ENCODE measurements at places on chromosomes 2 and 18. TPM values are rescaled to one million over a fixed set of nuclear protein-coding genes. Genes with fewer than 3 reads are reported as not detected.

FBXO15 gene
- polyA plus RNA-seq = 0.57 TPM

COL3A1 gene
- 5,984 TPM for polyA plus RNA-seq

DYNC2LI1 gene
- polyA plus RNA-seq = 14.9 TPM

KIAA2012 gene
- polyA plus RNA-seq = 0.19 TPM

DNA sequence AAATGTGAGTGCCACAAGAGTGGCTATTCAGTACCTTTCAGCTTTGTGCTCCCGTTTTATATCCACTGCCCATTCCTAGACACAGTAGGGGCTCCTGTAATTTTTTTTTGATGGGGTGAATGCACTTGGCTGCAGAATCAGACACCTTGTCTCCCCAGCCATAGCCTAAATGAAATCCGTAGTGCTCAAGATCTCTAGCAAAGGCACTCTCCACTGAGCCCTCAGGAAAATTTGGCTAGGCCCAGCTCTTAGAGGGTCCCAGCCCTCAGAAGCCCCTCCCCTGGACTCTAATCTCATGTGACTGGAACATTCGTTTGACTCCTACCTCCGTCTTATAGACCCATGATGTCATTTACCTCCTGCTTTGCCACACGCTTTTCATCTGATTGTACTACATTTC is 323.9 kb downstream of the SMAD2 start:
- DNase-seq = no peak

DNA sequence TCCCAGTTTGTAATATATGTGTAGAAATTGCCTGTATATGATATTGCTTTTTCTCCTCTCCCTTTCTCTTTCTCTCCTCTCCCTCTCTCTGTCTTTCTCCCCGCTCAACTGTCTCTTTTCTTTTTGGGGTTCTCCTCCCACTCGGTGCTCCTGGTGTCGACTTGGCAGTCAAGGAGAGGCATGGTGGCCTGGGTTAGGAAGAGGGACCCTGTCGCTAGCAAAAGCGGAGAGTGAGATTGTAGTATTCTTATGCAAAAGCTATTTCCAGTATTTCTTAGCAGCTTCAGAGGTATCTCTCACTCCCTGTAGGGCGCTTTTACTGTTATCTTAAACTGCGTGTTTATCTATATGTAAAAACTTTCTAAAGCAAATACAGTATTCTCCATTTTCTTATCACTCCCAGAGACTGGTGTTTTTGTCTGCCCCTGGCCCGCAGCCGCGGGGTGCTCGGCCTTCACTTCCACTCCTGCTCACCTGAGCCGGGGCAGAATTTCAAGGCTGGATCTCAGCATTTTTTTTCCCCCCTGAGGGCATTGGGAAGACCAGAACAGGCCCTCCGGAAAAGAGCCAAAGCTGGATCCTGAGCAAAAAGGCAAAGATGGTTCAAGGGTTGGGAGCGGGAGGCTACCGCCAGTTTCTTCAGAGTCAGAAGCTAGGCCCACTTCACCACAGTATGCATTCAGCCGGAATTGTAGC is 4.3 kb downstream of the SIX3 start:
- DNase-seq = no peak

- DNase-seq = no peak
These were observed 61.1 kb upstream of the LPIN2 start for GRCh38 chr18:3074087-3074486.

- DNase-seq = no peak
These were observed 91.6 kb upstream of the SMAD2 start for GRCh38 chr18:48022021-48022420.

DNA sequence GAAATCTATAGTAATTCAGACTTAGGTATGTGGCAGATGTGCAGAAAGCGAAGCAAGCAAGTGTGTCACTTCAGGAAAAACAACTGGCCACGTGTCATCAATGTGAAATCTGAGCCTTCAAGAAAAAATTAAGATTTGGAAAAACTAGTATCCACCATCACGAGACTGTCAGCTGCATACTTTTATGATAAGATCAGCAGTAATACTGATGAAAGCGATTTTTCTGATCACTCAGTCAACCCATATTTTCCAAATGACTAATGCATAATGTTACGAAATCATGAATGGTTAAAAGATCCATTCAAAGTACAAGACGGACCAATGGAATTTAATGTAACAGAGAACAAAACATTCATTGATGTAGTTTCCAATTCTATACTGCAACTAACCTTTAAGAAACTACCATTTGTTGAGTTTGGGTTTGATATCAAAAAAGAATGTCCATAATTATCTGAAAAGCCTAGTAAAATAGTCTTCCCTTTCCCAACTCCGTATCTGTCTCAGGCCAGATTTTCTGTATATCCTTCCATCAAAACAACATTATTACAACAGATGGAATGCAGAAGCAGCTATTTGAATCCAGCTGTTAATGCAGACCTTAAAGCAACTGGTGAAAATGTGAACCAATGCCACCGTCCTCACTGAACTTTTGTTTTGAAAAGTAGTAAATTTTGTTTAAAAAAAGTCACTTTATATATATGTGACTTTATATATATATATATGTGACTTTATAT is 17.0 kb upstream of the BCL2 start:
- peak; percentile 43 for DNase-seq

GRCh38 chr18:32056613-32057358 is 34.9 kb upstream of the RNF138 start:
- DNase-seq = no peak

GRCh38 chr2:145690183-145690778 is 1170.4 kb upstream of the ZEB2 start:
- no peak for DNase-seq

DNA sequence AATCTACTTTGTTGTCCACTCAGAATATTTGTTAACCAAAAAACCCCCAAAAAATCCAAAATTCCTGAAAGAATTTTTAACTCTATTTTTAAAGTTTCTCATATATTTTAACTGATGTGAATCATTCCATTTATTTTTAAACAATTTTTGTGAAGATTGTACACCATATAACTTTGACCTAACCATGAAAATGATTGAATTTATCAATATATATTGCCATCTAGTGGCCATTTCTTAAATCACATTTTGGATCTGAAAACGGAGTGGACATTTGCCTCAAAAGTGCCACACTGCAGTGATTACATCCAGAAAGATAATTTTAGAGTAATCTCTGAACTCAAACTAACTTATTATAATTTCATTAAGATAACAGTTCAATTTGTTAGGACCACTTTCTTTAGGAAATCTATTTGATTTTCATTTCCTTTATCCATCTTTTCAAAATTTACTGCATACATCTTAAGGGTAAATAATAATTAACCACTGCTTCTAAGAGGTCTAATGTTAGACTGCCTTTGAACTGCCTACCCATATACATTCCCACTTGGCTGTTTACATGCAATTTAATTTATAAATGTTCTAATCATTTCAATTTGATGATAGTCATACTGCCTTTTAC is 71.1 kb downstream of the DSC3 start:
- peak; percentile 18 for DNase-seq

DNA sequence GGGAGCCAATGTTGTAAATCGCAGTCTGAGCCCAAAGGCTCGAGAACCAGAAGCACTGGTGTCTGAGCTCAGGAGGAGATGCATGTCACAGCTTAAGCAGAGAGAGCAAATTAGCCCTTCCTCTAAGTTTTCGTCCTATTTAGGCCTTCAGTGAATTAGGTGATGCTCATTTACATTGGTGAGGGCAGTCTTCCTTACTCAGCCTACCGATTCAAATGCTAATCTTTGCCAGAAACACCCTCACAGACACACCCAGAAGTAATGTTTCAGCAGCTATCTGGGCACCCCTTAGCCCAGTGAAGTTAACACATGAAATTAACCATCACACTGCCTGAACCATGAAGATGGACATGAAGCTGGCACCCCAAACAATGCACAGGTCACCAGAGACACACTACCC is 385.1 kb downstream of the STK39 start:
- no peak for DNase-seq

DNA sequence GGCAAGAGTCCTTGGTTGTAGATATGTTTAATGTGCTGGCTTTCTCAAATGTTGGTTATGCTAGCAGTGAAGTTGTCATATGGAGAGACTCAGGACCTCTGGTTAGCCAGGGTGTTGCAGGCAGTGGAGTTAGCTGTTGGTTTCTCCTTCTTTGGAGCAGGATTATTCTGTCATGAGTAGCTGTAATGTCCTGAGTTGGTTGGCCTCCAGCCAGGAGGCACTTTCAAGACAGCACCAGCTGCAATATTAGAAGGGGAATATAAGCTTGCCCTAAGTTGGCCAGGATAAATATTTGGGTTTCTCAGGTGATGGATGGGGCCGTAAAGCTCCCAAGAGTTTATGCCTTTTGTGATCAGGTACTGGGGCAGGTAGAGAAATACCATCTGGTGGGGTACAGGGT is 65.5 kb downstream of the MSTN start:
- no peak for DNase-seq

DNA sequence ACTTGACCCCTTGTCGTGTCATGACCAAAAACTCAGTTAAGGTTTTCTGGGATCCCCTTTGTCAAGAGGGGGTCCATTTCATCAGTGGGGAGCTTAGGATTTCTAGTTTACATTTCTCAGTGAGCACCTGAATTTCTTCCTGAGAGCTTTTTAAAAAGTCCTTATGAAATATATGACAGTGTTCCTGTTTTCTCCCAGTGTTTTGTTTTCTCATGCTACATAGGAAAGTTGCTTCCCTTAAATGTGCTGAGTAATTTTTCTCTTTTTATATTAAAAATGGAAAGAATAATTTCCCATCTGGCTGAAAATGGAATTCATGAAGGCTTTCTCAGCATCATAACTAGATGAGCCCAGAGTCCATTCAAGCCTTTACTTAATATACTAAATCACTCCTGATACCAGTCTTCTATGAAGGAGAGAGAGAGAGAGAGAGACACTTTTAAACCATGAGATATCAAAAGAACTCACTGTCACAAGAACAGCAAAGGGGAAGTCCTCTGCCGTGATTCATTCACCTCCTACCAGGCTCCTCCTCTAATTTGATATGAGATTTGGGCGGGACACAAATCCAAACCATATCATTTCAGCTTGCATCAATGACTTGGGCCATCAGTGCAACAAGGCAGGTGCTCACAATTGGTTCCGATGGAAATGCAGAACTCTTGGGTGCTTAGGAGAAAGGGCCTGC is 61.1 kb downstream of the XRCC5 start:
- no peak for DNase-seq

DNA sequence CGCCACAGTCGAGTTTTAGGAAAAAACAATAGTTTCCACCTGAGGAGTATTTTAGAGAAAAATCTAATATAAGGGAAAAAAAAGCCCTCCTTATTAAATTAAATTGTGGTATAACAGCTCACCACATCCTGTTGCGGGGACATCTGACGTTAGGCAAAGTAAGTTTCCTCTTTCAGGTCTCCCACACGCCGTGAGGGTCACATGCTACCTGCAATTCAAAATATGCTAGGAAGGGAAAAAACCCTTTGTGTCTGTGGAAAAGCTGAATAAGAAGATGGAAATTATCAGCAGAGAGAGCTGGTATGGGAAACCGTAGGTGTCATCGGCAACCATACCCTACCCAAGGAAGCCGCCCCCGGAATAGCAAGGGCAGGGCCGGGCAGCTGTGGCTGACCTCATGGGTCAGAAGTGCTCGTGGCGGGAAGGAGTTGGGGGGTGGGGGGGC is 128.0 kb downstream of the NFATC1 start:
- DNase-seq = no peak

GRCh38 chr2:166841152-166841551 is 47.1 kb upstream of the XIRP2 start:
- DNase-seq = no peak

GRCh38 chr2:7061921-7062320 is 144.7 kb downstream of the RNF144A start:
- DNase-seq = no peak

DNA sequence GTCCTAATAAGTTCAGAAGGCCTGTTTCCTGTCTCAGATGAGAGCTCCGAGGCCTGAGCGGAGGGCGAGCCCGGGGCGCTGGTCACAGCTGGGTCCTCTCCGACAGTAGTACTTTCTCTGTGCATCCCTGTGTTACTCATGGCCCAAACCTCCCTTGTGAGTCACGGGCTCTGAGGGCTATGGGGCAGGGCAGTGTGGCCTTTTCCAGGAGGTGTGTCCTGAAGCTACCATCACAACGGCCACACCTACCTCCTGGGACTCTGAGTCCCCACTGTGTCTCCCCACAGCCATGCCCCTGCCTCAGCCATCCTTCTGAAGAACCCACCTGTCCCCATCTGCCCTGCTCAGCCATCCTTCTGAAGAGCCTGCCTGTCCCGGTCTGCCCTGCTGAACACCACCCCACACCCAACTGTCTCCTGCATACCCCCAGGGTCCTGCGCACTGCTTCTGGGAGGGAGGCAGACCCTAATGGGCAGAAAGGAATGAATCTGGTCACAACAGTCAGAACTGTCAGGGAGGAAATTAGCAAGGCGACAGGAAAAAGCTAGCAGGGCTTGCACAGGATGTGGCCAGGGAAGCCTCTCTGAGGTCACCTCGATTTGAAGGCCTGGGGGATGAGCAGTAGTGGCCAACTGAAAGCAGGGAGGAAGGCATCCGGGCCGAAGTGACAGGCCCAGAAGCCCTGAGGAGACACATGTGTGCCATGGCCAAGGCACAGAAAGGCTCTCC is 145.4 kb upstream of the RIOK3 start:
- no peak for DNase-seq

DNA sequence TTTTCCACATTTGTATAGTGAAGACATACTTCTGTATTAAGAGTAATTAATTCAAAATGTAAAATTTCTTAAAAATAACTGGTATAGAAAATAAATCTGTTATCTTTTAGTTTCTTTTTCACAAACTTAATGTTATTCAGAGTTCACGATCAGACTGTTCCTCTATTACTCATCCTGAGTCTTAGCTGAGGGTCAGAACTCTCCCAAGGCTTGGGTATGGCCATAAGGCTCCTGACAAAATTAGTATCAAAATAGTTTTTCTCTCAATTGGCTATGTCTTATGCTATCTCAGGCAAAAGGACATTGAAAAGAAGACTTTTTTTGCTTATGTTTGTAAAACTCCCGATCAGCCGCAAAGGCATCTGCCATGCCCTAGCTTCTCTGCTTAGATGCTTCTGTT is 56.1 kb upstream of the NAB1 start:
- no peak for DNase-seq

- DNase-seq = no peak
These were observed 3.7 kb downstream of the SMAD7 start for GRCh38 chr18:48947092-48947491.

- no peak for DNase-seq
These were observed 101.5 kb upstream of the SETBP1 start for GRCh38 chr18:44579028-44579702.
